ENCODE measurements at places on chromosomes 12 and 14. TPM values are rescaled to one million over a fixed set of nuclear protein-coding genes. Genes with fewer than 3 reads are reported as not detected.

The CLEC14A gene
- total RNA-seq = 31.6 TPM

The ZNF385A gene
- total RNA-seq = 23.2 TPM

The P2RX2 gene
- total RNA-seq = not detected

The C12orf56 gene
- total RNA-seq = not detected

The BATF gene
- 2.5 TPM for total RNA-seq

The PSMA6 gene
- total RNA-seq = 191 TPM

The GRIP1 gene
- total RNA-seq = 6.8 TPM

The HCAR3 gene
- 0.37 TPM for total RNA-seq

The EGLN3 gene
- 15.2 TPM for total RNA-seq

The OTOGL gene
- 0.46 TPM for total RNA-seq

The RNF212B gene
- not detected for total RNA-seq

The LPAR5 gene
- 3.3 TPM for total RNA-seq

The SRRM4 gene
- not detected for total RNA-seq

The ETFBKMT gene
- total RNA-seq = 3.2 TPM

The CBLN3 gene
- 3.5 TPM for total RNA-seq

The LGALS3 gene
- 148 TPM for total RNA-seq

The A2M gene
- 1,306 TPM for total RNA-seq

The OASL gene
- total RNA-seq = 0.42 TPM

The BCL7A gene
- 7.6 TPM for total RNA-seq

The RIMBP2 gene
- total RNA-seq = 1.3 TPM

The CTDSP2 gene
- 135 TPM for total RNA-seq

The GPX2 gene
- not detected for total RNA-seq

The ACSM4 gene
- total RNA-seq = not detected

The RNASE7 gene
- not detected for total RNA-seq

The C1RL gene
- total RNA-seq = 122 TPM

The HOXC13 gene
- total RNA-seq = 0.23 TPM

The GLIPR1L1 gene
- not detected for total RNA-seq

The GLS2 gene
- total RNA-seq = 0.69 TPM

The SLC22A17 gene
- total RNA-seq = 17.7 TPM

Data from posterior vena cava (tissue), 2 donors.